Activated naive CD4-positive, alpha-beta T cell treated with anti-CD3 and anti-CD28 coated beads, Interleukin-2, amount 50 U/mL, for 72 hours (primary cell): ENCODE measurements at places on chromosomes 1 and 21. TPM values are rescaled to one million over a fixed set of nuclear protein-coding genes. Genes with fewer than 3 reads are reported as not detected.
A peak's percentile ranks its signal among the peaks of the same experiment; 100 is the strongest.

DNA sequence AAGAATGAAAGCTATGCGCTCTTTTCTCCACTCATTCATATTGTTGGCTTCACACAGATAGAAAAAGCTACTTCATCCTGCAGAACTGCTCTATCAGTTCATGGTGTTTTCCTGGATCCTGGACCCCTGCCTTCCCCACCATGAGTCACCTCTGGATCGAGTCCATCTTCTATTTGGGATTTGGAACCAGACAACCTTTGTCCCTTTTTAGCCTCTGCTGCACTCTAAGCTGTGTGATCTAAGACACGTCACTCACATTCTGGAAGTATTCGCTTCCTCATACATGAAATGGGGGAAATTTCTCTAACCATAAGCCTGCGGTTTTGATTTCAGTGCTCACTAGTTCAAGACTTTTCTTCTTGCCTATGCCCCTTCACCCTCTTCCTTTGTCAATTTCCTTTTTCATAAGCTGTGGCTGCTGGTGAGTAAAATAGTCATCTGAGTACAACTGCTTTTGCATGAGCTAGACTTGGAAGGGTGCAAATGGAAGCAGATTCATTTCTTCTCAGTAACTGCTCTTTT, 14.1 kb upstream of the DEGS1 start:
- DNase-seq: peak; percentile 51

DNA sequence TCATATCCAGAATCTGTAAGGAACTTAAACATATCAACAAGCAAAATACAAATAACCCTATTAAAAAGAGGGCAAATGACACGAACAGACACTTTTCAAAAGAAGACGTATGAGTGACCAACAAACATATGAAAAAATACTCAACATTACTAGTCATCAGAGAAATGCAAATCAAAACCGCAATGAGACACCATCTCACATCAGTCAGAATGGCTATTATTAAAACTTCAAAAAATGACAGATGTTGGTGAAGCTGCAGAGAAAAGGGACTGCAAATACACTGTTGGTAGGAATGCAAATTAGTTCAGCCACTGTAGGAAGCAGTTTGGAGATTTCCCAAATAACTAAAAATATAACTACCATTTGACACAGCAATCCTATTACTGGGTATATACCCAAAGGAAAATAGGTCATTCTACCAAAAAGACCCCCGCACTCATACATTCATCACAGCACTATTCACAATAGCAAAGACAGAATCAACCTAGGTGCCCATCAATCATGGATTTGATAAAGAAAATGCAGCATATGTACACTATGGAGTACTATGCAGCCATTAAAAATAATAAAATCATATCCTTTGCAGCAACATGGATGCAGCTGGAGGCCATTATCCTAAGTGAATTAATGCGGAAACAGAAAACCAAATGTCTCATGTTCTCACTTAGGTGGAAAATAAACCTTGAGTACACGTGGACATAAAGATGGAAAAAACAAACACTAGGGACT, 230.1 kb upstream of the RAB4A start:
- DNase-seq: no peak

GRCh38 chr1:208975456-208975855, 608.1 kb upstream of the CAMK1G start:
- DNase-seq: no peak

- DNase-seq: peak; percentile 15
Measured at GRCh38 chr1:114154963-114155322, 1.3 kb upstream of the SYT6 start.

GRCh38 chr1:2148691-2149090, 45.9 kb downstream of the FAAP20 start:
- no peak for DNase-seq

DNA sequence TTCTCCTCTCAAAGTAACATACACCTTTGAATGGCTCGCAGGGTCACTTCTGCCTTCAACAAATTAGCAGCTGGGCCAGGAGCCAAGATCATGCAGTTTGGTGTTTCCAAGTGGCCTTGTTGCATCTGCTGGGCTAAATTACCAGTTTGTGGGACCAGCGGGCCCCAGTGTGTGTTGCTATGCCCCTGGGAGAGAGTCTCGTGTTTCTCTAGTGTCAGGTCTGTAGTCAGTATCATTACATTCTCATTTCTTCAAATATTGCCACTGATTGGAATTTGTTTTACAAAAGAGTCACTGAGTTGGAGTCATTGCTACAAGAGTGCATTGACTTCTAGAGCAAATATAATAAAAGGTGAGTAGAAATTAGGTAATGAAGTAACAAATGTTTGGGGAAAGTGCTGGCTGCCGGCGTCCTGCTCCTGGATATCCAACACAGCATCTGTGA, 35.5 kb downstream of the RHOU start:
- no peak for DNase-seq

DNA sequence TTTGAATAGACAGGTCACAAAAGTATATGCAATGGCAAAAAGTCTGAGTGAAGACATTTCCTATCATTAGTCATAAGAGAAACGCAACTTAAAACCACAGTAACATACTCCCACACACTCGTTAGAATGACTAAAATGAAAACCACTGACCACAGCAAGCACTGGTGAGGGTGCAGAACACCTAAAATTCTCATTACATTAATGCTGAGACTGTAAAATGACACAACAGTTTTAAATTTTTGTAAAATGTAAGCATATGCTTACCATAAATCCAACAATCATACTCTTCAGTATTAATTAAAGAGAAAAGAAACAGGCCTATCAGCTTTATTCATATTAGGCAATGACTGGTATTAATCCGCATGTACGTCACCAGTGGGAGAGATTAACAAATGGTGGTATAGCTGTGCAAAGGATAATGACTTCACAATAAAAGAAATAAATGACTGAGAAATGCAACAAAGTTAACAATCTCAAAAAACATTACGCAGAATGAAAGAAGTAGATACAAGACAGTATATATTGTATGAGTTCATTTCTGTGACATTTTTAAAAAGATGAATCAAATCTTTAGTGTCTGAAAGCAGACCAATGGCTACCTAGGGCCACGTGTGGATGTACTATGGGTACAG, 253.5 kb downstream of the AKT3 start:
- DNase-seq: peak; percentile 21

- peak; percentile 90 for DNase-seq
Measured at GRCh38 chr1:39609618-39610331, 29.7 kb downstream of the HEYL start.

DNA sequence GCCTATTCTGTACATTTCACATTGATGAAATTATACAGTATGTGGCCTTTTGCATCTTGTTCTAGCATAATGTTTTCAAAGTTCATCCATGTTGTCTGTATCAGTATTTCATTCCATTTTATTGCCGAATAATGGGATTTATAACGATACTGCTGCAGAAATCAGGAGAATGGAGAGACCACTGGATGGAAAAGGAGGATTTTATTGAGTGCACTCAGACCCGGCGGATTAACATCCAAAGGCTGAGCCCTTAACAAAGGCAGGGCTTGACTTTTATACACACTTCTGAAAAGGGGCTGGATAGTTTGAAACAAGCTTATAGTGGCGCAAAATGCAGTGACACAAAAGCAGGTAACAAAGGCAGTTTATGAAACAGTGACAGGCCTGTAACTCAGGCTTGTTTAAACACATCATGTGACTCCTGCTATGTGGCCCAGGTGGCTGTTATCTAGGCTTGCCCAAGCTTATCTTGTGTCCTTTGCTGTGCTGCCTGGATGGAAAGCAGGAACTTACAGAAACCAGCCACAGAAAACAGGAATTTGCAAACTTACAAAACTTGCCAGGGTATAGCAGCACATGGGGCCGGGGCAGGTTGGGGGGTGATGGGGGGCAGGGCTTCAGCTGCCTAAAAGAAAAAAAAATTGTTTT, 32.8 kb upstream of the KCNJ15 start:
- DNase-seq: no peak

GRCh38 chr21:17818186-17819113, 706 bp downstream of the C21orf91 start:
- DNase-seq: peak; percentile 43

DNA sequence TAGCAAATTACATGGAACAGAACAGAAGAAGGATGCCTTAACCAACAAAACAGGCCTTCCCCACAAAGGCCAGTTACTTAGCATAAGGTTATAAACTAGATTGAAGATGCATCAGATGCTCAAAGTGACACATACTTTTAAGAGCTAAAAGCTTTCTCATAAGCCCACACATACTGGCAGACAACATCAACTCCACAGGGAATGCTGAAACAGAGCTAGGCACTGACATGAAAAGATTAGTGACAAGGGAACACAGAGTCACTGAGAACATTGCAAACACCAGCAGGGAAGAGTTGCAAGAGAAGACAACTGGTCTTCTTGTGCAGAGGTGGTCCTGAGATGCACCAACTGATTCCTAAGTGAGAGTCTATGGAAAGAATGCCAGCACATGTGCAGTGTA, 6.9 kb downstream of the TTC13 start:
- no peak for DNase-seq

DNA sequence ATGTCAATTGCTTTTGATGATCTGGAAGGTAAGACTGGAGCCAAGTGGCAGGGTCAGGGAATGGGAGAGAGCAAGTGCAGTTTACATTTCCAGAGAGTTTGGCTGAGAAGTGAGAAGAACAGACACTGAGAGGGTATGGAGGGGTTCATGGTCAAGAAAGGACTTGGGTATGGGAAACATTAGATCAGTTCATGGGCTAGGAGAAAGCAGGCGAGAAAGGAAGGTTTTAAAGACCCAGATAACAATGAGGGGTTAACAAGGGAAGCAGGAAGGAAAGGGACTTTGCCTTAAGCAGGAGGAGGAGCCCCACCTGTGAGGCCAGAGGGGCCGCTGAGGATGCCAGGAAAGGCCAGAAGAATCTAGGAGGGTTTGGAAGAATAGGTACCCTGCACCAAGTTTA, 78.2 kb downstream of the DTL start:
- DNase-seq: no peak

GRCh38 chr1:147083919-147084272, 88.4 kb downstream of the PRKAB2 start:
- no peak for DNase-seq

GRCh38 chr1:227757781-227758180, 22.5 kb downstream of the SNAP47 start:
- no peak for DNase-seq

- no peak for DNase-seq
Measured at GRCh38 chr1:216854836-216855484, 131.7 kb upstream of the ESRRG start.

GRCh38 chr1:39829791-39830533, 41.3 kb upstream of the BMP8B start:
- DNase-seq: no peak

DNA sequence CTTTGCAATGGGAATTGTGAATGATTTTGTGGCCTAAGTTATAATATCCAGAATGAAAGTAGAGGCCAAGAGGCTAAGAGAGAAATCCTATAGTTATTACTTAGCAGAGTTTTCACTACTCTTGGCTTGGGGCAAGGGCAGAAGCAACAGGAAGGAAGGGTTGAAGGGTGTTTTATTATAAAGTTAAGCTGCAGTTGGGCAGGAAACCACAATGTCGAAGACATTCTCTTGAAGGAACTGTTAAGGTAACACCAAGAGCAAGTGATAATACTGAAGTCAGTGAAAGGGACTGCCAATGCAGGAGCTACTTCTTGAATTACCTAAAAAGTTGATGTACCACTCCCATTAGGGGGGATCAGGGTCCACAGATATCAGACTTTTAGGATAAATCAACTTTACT, 8.3 kb downstream of the XCL2 start:
- no peak for DNase-seq

GRCh38 chr1:19367584-19368041, 55.5 kb downstream of the SLC66A1 start:
- DNase-seq: no peak

DNA sequence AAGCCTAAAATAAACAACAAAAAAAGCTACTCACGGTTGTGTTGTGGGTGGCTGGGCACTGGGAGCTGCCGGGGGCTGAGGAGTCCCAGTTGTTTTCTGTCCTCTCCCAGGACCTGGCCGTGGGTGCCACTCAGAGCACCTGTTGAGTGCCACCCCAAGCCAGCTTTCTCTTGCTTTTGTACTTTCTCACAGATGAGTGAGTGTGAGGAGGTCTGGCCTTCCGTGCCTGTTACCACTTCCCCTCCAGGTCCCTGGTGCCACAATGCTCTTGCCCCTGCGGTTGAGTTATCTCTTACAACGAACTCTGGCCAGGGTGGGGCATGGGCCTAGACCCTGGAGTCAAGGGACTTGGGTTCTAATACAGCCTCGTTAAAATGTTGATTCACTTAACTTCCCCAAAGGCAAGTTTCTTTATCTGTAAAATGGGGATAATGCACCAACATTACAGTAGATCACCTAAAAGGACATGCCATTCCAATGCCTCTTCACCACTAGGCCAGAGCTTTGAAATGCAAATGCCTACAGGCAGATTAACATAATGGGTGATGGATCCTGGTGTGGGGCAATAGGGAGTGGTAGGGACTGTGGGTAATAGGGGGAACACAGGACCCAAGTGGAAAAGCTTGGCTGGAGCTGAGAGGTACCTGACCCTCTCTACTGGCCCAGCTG, at the start of gene CNR2:
Gene CNR2, minus strand, starts transcription at position 151 of the 669 bp plus-strand sequence. CDS start 37,745 bp downstream, outside the sequence.
- no peak for DNase-seq

GRCh38 chr1:118925651-118926050, 62.5 kb downstream of the TBX15 start:
- DNase-seq: no peak

- DNase-seq: no peak
Measured at GRCh38 chr1:196063294-196063693, 544.9 kb downstream of the KCNT2 start.

DNA sequence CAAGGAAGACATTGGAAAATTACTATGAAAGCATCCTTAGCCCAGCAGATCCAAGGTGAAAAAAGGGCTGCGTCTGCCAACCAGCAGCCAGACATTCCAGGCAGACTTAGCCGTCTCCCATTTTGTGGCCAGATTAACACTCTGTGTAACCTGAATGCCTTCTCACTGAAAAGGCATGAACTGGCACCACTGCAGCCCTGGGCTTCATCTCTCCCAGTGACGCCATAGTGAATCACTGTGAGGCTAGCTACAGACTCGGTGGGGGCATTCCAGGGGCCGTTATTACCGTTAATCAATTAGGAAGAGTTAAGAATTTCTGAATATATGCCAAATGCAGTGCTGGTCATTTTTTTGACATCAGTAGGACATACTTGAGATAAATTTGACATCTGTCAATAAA, 627.4 kb downstream of the LMO4 start:
- DNase-seq: no peak

- no peak for DNase-seq
Measured at GRCh38 chr1:151537112-151537511, 3.0 kb upstream of the TUFT1 start.

- DNase-seq: no peak
Measured at GRCh38 chr1:23159963-23160877, 8.4 kb downstream of the LUZP1 start.

SYF2 gene
- 42.3 TPM for total RNA-seq

ATP1A4 gene
- total RNA-seq: not detected

SV2A gene
- 14.6 TPM for total RNA-seq

AGRN gene
- 79.9 TPM for total RNA-seq

KRTAP19-1 gene
- not detected for total RNA-seq

LCE6A gene
- total RNA-seq: not detected

SPRR2A gene
- total RNA-seq: not detected

NTMT2 gene
- not detected for total RNA-seq

CD5L gene
- total RNA-seq: not detected

LAPTM5 gene
- 298 TPM for total RNA-seq

BCAN gene
- not detected for total RNA-seq

MIXL1 gene
- 0.27 TPM for total RNA-seq

RAB3B gene
- total RNA-seq: 0.34 TPM

TRIM67 gene
- total RNA-seq: 0.02 TPM

ATF6 gene
- 24.9 TPM for total RNA-seq

PLA2G2F gene
- total RNA-seq: not detected
